ENCODE measurements at places on chromosomes 12 and 14.

GRCh38 chr12:100169345-100169744 lies 26.7 kb upstream of the BLTP3B start:
- DNase-seq: no peak

DNA sequence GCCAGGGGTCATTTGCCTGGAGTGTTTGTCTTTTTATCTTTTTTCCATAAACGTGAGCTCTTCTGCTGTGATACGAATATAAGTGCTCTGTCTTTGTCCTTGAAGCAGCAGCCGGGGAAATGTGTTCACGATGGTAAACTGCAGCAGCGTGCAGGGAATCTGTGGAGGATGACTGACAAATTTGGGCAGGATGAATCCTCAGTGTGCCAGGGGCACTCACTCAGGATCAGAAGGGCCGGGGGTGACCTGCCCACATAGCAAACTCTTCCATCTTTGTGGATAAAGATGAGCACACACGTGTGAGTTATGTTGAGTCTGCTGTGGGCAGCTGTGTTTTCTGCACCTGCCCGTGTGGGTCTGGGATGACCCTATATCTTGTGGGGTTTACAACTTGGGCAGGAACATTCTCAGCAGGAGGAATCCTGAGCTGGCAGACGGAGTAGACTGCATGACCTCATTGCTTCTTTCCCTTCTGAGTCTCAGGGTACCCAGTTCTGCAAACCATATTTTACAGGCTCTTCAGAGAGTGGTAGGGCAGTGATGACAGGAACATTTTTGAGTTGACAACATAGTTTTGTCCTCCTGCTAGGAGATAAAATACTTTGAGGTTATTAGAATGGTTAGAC lies 711 bp downstream of the ANO4 start:
- DNase-seq: no peak

GRCh38 chr12:75722714-75723200 lies 211.3 kb upstream of the KRR1 start:
- DNase-seq: peak; percentile 77

DNA sequence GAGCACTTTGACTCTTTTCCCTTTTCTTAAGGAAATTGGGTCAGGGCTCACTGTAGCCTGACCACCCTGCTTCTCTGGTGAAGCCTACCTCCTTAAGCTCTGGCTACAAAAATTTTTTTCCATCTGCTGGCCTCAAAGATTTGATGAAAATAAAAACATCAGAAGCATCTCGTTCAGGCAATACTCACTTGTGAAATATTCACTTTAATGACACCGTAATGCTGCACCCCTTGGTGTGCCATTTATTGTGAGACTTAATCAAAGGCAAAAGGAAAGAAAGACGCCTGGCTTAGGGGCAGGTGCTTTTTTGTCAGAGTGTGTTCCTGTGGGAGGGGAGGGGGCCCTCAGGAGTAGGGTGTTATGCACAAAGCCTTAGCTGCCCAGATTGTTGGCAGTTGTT lies 155.0 kb upstream of the TMPO start:
- DNase-seq: no peak

DNA sequence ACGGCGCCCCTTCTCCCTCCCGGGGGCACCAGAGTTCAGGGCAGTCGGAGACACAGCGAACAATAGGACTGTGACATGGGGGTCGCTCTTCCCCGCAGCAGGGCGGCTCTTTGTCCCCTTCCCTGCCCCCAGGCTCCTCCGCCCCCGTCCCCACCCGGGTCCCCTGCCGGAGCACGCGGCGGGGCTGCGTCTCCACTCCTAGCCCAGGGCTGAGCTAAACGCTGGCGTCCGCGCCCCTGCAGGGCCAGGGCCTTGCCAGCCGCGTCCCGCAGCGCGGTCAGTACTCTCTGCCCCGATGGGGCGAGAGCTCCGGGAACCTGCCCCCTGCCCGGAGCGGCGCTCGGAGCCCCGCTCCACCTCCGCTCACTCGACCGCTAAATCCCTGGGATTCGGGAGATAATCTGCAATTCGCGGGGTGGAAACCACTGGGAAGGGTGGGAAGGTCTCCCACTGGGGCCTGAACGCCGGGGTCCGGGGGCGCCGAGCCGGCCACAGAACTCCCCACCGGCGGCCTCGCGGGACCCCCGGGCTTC lies 825 bp upstream of the CCDC85C start:
- DNase-seq: no peak

DNA sequence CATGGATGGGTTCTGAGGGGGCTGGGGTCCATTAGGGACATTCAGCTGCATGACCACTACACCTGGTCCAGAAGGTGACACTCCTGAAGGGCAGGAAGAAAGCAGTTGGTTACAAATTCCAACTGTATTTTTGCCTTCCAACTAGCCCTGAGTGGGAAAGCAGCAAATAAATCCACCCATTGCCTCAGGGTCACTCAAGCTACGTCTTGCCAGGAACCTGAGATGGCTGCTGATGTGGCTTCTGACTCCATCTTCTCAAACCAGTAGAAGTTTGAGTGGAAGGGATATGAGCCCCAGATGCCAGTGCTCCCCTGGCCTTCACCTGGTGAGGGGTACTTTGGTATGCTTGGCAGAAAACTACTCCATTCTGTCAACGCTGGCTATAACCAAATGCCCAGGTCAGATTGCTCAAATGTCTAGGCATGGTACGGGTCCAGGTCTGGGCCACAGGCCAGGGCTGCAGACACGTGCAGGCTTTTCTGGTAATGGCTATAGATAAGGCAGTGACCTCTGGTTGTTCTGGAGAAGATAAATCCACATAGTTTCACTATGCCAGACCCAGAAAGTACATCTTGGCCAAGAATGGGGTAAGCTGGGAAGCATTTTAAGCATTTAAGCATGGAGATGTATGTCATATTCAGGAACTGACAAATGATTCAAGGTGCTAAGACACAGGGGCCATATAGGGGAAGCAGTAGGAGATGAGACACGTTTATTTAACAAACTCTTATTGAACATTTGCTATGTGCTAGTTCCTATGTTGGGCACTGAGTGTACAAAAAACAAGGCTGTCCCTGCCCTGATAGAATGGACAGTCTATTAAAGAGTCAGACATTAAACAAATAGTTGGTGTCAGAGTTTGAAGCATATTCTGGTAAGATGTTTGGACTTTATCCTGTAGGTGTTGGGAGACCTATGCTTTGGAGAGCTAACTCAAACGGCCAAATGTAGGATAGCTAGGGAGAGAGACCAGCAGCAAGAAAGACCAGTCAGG lies 8.3 kb upstream of the STAC3 start:
- DNase-seq: no peak

GRCh38 chr12:94169495-94169894 lies 21.1 kb downstream of the PLXNC1 start:
- DNase-seq: no peak

DNA sequence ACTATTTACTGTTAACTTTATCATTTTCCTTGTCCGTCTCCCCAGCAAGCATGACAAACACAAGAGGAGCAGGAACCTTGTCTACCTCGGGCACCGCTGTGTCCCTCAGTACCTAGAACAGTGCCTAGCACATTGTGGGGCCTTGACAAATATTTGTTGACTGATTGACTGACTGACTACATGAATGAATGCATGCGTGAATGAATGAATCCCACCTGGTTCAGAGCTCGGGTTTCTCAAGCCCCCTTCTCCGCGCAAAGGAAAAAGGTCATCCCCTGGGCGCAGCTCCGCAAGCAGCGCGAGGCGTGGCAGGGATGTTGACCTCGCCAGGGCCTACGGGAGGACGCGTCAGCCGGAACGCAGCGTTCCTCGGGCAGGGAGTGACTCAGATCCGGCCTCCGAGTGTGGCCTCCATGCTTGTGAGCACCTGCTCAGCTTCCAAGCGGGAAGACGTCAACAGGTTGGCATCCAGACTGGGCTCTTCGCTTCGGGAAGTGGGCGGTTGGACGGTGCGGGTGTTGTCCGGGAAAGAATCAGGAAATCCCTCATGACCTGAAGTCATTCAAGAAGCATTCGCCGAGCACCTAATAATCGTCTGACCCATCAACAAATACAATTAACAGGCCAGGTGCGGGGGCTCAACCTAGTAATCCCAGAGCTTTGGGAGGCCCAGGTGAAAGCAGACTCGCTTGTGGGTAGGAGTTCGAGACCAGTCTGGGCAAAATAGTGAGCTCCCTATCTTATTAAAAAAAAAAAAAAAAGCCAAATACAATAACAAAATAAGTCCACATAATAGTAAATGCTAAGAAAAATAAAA lies 13.9 kb upstream of the UBC start:
- peak; percentile 85 for DNase-seq

DNA sequence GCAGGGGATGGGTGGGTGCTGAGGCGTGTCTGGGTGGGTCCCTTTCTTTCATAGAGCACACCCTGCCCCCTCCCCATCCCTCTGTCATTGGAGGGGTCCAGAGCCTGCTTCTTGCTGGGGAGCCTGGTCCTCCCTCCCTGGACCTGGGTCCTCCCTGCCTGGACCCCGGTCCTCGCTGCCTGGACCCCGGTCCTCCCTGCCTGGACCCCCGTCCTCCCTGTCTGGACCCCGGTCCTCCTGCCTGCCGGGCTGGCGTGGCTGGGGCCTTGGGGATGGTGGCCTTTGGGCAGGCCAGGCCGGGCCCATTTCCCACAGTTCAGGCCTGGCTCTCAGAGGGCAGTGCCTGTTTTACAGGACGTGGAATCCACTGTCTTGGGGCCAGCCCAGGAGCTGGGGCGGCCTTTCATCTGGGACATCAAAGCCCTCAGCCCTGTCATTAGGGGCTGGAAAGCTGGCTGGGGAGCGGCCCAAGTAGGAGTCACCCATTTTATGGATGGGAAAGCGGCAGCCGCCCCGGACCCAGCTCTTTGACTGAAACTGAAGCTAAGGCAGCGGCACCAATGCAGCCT lies 44.6 kb downstream of the KIF26A start:
- no peak for DNase-seq

- DNase-seq: no peak
Observed at GRCh38 chr12:25843976-25844375, 114.5 kb upstream of the RASSF8 start.

- peak; percentile 4 for DNase-seq
Observed at GRCh38 chr12:68530965-68531364, 79.7 kb upstream of the RAP1B start.

DNA sequence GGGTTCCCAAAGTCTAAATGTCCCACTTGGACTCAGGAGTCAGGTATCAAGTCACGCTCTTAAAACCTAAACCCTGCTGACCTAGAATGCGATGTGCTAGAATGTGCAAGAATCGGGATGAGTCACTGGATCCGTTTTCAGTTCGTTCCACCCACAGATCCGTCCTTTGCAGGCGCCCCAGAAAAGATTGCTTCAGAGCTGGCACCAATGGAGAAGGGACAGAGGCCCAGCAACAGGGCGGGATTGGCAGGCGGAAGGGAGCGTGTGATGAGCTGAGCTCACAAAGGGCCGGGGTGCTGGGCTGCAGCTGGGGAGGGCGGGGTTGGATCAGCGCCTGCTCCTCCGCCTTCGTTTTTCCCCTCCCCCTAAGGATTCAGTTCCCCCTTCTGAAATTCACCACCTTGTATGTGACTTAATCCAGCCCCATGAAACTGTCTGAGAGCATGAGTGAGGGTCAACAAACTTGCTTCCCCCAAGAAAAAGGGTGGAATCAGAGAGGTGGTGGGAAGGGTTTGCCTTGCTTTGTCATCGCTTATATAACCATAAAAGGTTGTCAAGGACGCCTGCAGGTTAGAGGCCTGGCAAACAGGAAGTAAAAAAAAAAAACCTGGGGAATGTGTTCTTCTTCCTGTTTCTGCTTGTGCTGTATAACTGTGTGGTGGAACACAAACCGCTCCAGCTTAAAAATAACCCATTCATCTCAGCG lies 2.8 kb upstream of the UBC start:
- peak; percentile 97 for DNase-seq

- no peak for DNase-seq
Observed at GRCh38 chr14:93231129-93231979, 24.3 kb downstream of the UBR7 start.

- DNase-seq: no peak
Observed at GRCh38 chr14:76115010-76115422, 36.7 kb upstream of the GPATCH2L start.

DNA sequence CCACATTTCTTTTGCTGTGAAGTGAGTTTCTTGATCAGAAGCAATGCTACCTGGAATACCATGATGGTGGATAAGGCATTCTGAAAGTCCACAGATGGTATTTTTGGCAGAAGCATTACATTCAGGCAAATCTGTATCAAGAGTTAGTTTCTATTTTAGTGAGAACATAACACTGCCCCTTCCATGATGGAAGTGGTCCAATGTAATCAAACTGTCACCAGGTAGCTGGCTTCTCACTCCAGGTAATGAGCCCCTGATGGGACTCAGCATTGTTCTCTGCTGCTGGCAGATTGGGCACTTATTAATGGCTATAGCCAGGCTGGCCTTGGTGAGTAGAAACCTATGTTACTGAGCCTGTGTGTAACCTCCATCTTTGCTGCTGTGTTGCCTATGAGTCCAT lies 80.7 kb downstream of the KCNA5 start:
- no peak for DNase-seq

All from RCC 7860 (cell line).